Neural crest cell (in vitro differentiated cells): ENCODE measurements at places on chromosomes 12 and 14. TPM values are rescaled to one million over a fixed set of nuclear protein-coding genes. Genes with fewer than 3 reads are reported as not detected.

DNA sequence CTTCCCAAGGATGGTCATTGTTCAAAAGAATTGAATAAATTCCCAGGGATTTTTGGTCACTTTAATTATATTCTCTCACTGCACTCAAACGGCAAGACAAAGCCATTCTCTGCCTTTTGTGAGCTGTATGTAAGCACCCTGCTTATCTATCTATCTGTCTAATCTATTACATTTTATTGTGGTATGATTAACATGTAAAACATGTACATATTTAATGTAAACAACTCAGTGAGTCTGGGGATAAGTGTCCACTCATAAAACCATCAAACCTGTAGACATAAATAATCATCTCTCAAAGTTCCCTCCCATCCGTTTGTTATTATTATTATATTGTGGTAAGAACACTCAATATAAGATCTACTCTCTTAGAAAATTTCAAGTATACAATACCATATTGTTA, 167.1 kb downstream of the CAND1 start:
- no peak overlapping the region for H3K4me3 ChIP-seq
- H3K27ac ChIP-seq = no peak overlapping the region
- DNase-seq = no peak
- H3K27me3 ChIP-seq = no peaks in the 10 kb centered on the region
- peaks cover 31% of the 10 kb centered on the region for H3K4me1 ChIP-seq

The RNASE7 gene
- total RNA-seq = not detected in 2 replicates

The TEAD4 gene
- total RNA-seq = 28.6 and 30.9 TPM in 2 replicates

The TMTC1 gene
- 13.1 and 13.2 TPM in 2 replicates for total RNA-seq

DNA sequence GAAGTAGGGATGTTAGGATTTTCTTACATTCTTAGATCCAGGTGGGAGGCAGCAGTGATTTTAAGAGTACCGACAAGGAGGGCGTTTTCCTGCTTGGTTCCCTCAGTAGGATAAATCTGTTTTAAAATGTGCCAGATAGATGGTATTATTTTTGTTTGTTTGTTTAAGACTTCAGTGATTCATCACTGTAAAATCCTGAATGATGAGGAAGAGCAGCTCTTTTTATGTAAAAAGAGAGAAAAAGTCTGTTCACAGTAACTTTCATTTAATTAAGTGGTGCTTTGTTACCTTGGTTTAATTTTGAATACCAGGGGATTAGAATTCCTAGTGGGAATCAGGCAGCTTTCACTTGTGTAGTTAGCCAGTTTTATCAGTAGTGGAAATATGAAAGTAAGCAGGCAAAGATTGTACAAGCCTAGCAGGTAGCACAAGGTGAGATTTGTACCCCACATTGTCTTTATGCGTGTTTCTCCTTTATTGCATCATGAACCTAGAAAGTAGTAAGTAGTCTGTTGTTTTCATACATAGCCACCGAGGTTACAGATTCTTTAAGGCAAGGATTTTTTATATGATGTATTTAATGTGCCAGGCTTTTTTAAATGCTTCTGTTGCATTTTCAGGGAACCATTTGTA, 349.6 kb downstream of the CCDC91 start:
- peaks cover 2% of the 10 kb centered on the region for H3K36me3 ChIP-seq
- no peak overlapping the region for H3K4me3 ChIP-seq
- no peaks in the 10 kb centered on the region for H3K4me1 ChIP-seq
- no peak overlapping the region for H3K27ac ChIP-seq
- no peaks in the 10 kb centered on the region for H3K27me3 ChIP-seq
